ENCODE measurements at places on chromosomes 5 and 9.

DNA sequence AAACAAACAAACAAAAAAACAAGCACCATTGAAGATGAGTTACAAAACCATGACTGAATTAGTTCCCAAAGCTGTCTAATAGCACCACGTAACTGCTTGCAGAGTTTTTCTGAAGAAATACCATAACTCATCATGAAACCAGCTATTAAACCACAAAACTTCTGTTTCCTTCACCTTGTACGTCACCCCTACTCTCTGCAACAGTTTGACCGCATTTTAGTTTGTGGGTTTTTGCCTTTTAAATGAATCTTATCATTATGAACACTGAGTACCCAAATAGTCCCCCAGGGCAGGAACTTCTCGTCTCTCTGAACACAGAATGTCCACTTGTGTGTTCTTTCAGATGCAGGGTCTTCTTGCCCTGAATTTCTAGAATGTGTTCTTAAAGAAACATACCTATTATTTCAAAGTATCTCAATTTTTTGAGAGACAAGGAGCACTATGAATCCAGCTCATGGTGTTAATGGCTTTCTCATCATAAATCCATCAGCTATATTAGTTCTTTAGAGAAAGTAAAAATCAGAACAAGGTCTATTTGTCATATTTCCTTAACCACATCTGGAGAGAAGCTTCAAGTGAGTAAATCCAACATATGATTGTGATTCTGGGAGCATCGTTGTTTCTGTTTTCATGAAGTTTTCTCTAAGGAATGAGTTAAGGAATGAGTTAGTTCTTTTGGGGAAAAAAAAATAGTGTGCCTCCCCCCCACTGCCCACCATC lies 210.6 kb downstream of the AUH start:
- no peak for DNase-seq

GRCh38 chr5:1405121-1405520 lies 40.1 kb downstream of the SLC6A3 start:
- no peak for DNase-seq

DNA sequence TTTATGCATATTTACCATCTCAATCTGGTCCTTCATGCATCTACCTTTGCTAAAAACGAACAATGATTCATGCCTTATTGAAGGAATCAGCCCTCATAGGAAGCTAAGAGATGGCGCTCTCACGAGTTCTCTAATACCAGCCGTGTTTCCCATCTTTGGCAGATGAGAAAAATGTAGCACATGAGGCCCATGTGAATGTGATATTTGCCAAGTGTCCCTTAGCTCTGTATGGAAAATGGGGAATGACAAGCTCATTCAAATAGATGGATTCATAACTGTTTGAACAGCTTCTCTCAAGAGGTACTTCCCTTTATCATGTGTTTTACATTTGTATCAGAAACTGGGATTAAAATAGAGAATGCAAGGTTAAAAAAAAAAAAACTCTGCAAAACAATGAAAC lies 66.1 kb downstream of the TTC39B start:
- no peak for DNase-seq

DNA sequence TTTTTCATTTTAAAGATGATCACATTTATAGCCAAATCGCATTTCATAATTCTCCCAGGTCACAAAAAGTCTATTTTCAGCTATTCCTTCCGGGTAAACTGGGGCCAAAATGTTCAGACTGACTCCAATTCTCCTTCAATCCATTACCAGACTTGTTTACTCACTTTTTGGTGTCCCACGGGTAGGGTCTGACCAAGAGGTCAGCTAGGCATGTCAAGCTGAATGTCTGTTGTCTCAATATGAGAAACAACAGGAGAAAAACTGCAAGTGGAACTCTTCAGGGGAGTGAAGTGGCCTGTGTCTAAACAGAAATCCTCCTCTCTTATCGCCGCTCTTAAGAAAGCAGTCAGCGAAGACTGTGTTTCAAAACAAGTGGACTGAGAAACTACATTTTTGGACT lies 171.3 kb downstream of the APBA1 start:
- DNase-seq, result no peak

DNA sequence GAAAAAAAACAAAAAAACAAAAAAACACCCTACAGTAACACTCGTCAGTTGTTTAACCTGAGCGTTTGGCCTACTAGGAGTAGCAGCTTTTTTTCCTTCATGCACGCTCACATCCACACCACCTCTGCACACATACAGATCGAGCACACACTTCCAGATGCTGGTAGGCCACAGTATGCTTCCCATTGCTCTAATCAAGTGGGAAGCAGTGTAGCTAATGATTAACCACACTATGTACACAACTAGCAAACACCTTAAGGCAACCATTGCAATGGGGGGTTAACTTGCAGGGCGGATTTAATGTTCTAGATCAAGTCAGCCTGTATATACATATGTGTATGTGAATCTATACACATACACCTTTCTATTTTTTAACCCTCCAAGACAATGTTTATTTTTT lies 65.5 kb upstream of the GLRX start:
- DNase-seq, result no peak

DNA sequence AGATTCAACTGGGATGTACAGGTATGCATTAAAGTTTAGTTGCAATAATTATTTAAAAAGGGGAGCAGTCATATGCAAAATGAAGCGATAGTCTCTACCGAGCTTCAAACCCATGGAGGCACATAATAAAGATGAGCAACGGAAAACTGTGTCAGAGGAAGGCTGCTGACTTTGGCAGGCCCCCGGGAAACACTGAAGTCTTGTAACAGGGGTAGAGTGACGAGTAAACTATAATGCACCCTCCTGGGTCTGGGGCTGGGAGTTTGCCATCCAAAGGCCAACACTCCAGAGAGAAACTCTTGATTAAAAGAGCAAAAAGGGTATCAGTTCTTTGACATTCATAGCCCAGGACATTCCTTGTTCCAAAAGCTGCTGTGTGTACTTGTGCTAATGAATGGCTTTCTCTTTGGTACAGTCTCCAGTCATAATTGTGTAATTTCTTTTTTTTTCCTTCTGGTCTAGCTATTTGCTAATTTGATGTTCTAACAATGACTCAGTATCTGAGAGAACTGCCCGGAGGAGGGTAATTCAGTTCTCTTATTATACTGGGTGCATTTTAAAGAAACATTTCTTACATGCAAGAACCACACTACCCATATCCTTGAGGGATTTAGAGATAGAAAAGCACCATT lies 59.2 kb downstream of the TNC start:
- DNase-seq, result no peak

DNA sequence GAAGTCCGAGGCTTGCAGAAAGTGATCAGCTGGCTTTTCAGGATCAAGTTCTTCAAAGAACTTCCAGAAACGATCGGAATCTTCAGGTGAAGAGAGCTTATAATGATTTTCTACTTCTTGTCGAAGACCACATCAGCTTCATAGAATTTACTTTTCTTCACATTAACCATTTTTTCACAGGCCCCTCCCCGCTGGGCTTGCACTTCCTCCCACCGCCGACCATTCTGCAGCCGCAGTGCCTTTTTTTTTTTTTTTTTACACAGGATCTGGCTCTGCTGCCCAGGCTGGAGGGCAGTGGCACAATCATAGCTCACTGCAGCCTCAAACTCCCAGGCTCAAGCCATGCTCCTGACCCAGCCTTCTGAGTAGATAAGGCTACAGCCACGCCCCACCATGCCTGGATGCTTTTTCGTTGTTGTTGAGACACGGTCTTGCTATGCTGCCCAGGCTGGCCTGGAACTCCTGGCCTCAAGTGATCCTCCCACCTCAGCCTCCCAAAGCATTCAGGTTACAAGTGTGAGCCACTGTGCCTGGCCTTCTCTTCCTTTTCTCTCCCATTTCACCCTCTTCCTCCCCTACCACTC lies 15.3 kb upstream of the RNF130 start:
- DNase-seq, result no peak

- DNase-seq, result no peak
Observed at GRCh38 chr5:169832304-169832703, 148.0 kb downstream of the INSYN2B start.

DNA sequence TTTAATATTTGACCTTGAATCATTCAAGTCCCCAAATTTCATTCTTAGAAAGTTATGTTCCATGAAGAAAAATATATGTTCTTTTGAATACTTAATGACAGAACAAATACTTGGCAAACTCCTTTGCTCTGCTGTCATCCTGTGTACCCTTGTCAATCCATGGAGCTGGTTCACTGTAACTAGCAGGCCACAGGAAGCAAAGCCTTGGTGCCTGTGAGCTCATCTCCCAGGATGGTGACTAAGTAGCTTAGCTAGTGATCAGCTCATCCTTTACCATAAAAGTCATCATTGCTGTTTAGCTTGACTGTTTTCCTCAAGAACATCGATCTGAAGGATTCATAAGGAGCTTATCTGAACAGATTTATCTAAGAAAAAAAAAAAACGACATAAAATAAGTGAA lies 65.4 kb downstream of the WDR41 start:
- DNase-seq, result no peak

DNA sequence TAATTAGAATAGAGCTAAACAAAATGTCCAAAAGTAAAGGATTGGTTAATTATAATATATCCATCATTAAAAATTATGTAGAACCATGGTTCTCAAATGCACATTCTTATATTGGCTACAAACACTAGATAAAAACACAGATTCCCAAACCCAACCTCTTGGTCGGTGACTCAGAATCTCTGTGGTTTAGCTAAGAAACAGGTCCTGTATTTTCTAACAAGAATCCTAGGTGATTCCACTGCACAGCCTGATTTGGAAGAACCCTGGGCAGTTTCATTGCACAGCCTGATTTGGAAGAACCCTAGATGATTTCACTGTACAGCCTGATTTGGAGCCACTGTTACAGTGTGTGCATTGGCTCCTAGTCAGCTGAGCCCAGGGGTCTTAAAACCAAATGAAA lies 67.9 kb downstream of the KIAA1958 start:
- DNase-seq, result no peak

DNA sequence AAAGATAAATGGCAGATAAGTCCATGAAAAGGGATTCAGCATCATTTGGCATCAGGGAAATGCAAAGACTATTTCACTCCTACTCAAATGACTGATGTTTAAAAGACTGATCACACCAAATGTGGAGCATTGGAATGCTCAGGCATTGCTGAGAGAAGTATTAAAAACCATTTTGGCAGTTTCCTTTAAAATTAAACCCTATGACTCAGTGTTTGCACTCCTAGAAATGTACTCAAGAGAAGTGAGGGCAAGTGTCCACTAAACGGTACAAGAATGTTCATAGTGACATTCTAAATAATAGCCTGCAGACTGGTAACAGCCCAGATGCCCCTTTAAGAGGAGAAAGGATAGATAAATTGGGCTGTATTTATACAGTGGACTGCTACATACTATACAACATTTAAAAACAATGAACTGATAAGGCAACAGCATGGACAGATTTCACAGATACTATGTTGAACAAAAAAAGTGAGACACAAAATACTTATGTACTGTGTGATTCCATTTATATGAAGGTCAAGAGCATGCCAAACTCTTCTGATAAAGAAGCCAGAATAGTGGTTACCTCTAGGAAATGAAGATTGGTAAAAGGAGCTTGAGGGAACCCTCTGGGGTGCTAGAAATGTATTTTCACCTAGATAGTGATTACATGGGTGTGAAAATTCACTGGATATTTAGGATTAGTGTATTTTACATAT lies 24.6 kb downstream of the APC start:
- no peak for DNase-seq

- DNase-seq, result peak; percentile 30
Observed at GRCh38 chr5:97162045-97162444, 19.6 kb upstream of the LIX1 start.

DNA sequence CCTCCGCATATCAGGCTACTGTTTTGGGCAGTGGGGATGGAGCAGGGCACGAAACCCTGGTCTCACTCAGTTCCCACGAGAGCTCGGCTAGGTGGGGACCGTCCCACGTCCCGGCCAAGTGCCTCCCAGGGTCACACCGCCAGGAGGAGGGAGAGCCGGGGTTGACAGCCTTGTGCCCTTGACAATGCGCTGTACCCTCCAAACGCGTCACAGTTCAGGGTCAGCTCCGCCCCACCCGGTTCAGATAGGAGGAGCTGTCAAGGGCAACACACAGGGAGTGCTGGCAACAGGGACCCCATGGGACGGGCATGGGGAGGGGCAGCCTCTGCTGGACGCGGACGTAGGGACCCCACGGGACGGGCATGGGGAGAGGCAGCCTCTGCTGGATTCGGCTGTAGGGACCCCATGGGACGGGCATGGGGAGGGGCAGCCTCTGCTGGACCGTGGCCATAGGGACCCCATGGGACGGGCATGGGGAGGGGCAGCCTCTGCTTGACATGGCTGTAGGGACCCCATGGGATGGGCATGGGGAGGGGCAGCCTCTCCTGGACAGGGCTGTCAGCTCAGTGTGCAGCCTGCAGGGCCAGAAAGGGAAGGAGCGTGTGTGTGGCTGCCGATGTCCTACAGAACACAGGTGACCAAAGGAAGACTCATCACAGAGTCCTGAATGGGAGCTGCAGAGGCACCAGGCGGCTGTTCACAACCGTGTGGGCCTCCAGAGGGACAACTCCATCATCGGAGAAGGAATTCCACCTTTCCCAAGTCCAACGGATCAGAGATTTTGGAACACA lies 29.4 kb downstream of the PNPLA7 start:
- peak; percentile 14 for DNase-seq

- no peak for DNase-seq
Observed at GRCh38 chr9:134940236-134941208, 22.8 kb upstream of the FCN1 start.

GRCh38 chr5:170262061-170263045 lies 29.6 kb downstream of the C5orf58 start:
- peak; percentile 49 for DNase-seq

- no peak for DNase-seq
Observed at GRCh38 chr9:94085062-94085639, 887 bp downstream of the PTPDC1 start.

DNA sequence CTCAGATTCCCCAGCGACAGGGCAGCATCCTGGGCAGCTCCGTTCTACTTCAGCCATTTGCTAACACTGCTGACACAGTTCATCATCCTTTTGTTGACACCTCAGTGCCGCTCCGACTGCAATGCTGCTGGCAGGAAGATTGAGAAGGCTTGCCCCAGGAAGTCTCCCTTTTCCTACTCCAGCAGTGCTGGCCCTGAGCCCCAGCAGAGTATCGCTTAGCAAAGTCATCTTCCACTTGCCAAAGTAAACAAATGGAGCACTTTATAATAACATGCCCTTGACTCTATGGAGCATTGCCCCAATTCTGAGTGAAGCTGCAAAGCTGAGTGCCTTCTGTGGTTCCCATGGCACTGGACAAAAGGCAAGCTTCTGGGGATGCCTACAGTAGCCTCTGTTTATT lies 32.2 kb downstream of the PRLR start:
- no peak for DNase-seq

GRCh38 chr9:36867241-36867640 lies 166.8 kb downstream of the PAX5 start:
- no peak for DNase-seq

DNA sequence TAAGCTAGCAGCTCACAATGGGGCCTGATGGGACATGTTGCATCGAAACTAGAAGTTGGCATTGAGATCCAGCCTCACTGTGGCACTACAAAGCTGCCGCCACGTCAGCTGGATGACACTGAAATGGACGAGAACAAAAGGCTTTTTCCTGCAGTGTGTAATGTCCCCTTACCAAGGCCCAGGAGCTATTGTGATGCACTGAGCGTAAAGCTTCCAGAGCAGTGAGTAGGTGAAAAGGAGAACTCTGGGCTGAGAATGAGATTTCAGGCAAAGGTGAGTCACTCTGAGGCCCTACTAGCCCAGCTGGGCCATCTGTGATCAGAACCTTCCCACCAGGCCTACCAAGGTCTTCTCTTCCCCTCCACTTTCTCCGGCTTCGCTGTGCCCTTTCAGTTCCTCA lies 528.1 kb upstream of the KLF4 start:
- no peak for DNase-seq

All from CD4-positive, alpha-beta T cell (primary cell).